NCI-H82 (cell line): ENCODE measurements at places on chromosomes 12 and 14.

- DNase-seq = no peak
These were observed 1330.1 kb upstream of the USP15 start for GRCh38 chr12:60930151-60930550.

DNA sequence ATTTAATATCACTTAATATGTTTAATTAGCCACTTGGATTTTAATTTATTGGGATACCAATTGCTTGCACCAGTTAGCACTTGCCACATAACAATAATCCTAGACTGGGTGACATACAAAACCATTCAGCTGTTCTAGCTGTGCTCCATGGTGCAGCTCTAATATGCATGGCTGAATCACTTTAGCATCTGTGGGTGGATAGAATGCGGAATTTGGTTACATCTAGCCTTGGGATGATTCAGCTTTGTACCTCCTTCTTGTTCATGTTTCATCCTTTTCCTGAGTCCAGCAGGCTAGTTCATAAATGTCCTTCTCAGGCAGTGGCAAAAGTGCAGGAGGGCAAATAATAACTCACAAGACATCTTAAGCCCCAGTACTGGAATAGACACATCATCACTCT is 1263.0 kb downstream of the LRFN5 start:
- DNase-seq = no peak

DNA sequence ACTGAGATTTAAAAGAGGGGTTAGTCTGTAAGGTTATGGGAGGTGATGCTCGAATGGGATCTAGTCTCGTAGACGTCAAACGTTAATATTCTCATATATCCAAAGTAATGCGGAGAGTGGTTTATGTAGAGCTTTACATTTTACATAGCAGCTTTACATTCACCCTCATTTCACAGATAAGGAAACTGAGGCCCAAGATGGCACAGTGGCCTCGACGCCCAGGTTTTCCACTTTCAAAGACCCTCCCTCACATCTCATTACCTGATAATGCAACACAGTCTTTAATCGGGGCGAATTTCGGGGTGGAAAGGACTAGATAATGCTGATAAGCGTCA is 450 bp upstream of the TDG start:
- no peak for DNase-seq

GRCh38 chr12:65535946-65536345 is 257.5 kb downstream of the MSRB3 start:
- no peak for DNase-seq

DNA sequence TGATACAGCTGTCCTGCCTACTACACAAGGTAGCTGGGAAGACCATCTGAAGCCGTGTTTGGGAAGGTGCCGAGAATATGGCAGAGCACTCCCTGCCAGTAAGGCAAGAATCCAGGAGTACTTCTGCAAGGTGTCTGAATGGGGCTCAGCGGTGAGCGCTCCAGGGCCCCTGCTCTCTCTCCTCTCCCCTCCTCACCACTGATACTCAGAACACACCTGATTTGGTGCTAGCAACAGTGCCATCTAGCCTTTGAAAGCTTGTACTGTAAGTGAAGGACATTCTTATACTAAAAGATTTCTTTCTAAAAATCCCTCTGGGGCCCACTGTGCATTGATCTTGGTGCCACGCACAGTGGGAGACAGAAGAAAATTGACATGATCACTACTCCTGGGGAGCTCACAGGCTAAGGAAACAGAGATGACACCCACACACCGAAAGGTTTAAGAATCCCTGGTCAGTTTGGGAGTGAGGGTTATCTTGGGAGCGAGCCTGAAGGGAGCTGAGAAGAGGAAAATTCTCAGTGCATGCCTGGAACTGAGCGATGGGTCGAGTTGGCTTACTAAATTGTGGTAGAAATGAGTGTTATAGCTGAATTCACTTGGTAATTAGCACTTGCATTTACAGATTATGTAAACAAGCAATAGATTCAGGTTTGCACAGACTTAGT is 216.9 kb downstream of the NTF3 start:
- DNase-seq = peak; percentile 92

GRCh38 chr14:58072288-58073071 is 79.5 kb downstream of the ARMH4 start:
- DNase-seq = peak; percentile 100

- peak; percentile 68 for DNase-seq
These were observed 158.4 kb downstream of the KLHL28 start for GRCh38 chr14:44803239-44803905.

GRCh38 chr14:24282736-24283135 is 11.3 kb upstream of the RABGGTA start:
- no peak for DNase-seq

DNA sequence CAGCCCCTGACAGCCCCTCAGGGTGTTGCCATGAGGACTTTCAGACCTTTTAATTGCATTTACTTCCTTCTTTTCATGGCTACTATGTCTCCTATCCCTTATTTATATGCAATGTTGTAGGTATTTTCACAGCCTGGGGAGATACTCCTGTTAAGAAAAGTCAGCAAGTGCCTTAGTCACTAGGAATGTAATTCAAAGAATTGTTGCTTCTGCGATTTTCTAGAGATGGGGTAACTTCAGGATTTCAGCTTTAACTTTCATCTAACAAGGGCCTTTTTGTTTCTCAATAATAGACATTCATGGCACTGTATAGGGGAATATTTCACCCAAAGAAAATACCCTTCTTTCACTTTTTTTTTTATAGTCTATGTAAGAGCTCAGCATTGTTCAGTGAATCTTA is 533.3 kb upstream of the MIS18BP1 start:
- no peak for DNase-seq

GRCh38 chr12:118164798-118165486 is 29.0 kb downstream of the PEBP1 start:
- DNase-seq = peak; percentile 56

DNA sequence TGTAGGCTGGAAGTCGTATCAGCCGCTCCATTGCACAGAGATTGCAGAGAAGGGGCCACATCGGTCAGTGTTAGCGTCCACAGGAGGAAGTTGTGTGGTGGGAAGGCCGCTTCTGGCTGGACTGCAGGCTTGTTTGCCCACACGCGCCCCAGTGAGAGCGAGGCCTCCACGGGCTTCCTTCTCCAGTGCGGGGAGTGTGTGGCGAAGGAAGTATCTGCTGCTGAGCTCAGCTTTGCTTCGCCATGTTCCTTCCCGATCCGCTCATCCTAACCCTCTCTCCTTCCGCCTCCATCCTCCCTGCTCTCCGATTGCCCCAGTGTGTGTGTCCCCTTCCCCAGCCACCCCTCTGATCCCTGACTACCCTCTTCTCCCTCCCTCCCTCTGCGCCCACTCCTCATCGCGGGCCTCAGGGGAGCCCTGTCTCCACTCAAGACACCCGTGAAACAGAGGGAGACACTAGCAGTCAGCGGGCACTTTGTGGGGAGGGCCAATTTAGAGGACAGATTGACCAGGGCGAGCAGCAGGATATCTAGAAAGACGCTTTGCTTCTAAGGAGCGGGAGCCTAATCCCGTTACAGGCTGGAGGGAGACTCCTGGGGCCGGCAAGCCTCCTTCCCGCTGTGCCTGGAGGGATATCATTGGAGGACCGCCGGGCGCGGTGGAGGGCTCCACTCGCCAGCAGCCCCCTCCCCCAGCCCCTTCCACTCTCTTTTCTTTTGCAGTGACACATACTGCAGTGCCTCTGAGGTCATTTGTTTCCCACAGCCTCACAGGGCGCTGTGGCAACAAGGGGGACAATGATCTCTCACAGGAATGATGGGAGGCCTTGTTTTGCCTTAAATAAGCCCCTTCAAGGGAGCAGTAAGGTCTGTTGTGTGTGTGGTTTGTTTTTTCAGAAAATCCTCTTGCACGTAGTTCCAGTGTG is 428.8 kb downstream of the ZFP36L1 start:
- peak; percentile 92 for DNase-seq

GRCh38 chr14:32821964-32822653 is 116.6 kb upstream of the NPAS3 start:
- DNase-seq = no peak

DNA sequence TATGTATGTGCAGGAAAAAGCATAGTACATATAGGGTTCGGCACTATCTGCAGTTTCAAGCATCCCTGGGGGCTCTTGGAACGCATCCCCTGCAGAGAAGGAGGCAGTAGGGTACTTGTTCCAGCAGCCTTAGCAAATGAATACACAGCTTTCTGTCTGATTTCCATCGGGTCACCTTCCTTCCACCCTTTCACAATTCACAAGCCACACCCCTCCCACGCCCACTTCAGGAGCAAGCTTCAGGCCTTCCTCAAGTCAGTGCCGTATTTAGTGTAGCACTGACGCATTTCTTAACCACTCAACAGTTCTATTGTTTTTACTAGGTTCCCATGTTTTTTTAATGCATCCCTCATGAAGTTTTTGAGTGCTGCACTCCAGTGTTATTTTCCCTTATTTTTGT is 64.2 kb downstream of the CLMN start:
- DNase-seq = peak; percentile 13

- DNase-seq = peak; percentile 91
These were observed 4.0 kb upstream of the TESPA1 start for GRCh38 chr12:54988402-54989054.

DNA sequence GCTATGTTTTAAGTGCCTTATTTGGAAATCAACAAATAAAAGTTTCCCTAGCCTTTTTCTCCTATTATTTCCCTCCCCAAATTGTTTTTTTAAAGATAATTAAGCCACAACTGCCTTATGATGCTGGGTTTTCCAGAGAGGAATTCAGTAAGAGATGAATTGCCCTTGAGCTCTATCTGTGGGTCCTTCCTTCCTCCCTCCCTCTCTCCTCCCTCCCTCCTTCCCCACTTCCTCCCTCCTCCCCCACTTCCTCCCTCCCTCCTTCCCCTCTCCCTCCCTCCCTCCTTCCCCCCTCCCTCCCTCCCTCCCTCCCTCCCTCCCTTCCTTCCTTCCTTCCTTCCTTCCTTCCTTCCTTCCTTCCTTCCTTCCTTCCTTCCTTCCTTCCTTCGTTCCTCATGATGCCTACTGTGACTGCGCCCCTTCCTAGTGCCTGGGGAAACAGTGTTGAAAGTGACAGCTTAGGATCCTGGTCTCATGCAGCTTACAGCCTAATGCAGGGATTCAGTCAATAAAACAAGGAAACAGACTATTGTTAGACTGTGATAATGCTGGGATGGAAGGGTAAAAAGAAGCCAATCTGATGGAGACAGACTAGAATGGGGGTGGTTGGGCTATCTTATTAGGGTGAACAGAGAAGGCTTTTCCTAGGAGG is 1417.1 kb downstream of the AACS start:
- DNase-seq = no peak

- peak; percentile 84 for DNase-seq
These were observed 18.9 kb upstream of the ANKRD33 start for GRCh38 chr12:51868821-51869495.

GRCh38 chr12:130523863-130524614 is 186.4 kb downstream of the PIWIL1 start:
- no peak for DNase-seq

GRCh38 chr12:23949348-23950209 is at the start of gene SOX5:
TSS of gene SOX5 (minus strand) at chr12:23949670. CDS start at chr12:23949601, 69 bp downstream.
- DNase-seq = peak; percentile 83

DNA sequence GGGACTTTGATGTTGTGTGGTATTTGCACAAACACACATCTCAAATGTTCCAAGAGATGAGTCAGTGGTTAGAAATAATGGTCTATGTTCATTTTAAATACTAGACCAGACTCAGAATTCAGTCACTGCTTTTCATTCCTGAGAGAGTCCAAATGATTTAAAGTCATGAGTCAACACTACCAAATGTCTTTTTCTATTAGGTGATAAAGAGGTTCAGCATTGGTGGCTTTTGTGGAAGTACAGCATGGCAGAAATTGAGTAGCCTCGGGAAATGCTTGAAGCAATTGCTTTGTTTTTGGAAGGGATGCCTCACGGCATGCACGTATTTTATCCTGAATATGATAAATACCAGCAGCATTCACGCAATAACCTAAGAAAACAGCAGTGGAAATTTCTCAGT is 115.7 kb downstream of the DIO2 start:
- DNase-seq = no peak

DNA sequence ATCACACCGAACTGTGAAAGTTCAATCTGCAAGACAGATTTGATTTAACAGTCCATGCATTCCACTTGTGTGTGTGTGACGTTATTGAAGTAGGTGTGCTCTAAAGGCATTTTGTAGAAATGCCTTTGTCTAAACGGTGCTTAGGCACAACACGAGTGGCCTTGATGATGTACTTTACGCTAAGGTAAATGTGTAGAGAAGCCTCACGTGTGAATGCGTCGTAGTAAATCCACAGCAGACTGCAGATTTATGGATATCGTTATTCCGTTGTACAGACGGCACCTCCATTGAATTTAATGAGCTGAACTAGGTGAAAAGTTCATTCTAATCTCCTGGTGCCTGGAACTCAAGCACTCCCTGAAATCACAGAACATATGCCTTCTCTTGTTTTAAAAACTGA is 202.8 kb upstream of the STXBP6 start:
- peak; percentile 39 for DNase-seq

DNA sequence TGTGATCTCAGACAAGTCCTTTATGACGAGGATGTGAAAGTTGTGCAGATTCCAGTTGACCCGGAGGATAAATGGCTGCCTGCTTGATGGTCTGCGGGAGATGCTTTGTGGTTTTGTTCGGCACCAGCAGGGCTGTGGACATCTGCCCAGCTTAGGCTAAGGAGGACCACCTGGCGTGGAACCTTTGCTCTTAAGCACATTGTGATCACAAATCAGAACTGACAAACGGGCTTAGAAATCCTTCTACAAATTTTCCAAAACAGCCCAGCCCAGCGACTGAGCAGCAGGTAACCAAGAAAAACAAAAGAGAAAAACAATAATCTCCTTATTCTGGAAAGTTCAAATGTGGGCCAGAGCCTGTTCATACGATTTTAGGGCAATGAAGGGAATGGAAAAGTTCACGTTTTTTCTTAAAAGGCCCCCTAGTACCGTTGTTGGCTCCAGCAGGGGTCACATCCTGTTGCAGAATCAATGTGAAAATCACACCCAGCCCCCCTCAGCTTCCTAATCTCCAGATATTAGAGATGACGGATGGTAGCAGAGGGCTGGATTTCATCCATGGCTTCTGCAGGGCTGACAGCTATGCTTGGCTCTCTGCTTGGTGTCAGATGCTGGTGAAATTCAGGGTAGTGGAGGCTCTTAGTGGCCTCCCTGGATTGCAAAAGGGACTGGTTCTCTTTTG is 81.1 kb upstream of the RFLNA start:
- DNase-seq = peak; percentile 90

GRCh38 chr14:79175671-79176070 is 1005.5 kb downstream of the NRXN3 start:
- DNase-seq = no peak

DNA sequence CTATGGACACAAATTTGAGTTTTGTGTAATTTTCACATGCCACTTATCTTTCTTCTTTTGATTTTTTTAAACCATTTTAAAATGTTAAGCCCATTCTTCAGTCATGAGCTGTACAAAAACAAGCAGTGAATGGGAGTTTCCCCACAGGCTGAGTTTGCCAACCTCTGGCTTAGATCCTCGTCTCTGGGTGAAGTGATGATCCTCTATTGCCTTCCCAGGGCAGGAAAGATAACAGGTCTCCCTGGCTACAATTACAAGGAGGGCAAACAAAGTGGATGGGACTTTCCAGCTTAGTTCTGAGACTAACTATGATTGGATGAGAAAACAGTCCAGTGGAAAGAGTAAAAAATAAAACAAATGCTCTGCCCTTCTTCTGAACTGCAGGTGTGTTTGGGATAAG is 203.7 kb downstream of the SPTSSA start:
- DNase-seq = no peak
